ENCODE measurements at places on chromosomes 1 and 21.
A peak's percentile ranks its signal among the peaks of the same experiment; 100 is the strongest.

GRCh38 chr1:65480684-65481405 lies 60.4 kb downstream of the LEPR start:
- H3K4me3 ChIP-seq, result no peak overlapping the region
- no peak overlapping the region for H3K27ac ChIP-seq
- H3K27me3 ChIP-seq, result no peaks in the 10 kb centered on the region
- H3K36me3 ChIP-seq, result no peaks in the 10 kb centered on the region
- no peak for DNase-seq

DNA sequence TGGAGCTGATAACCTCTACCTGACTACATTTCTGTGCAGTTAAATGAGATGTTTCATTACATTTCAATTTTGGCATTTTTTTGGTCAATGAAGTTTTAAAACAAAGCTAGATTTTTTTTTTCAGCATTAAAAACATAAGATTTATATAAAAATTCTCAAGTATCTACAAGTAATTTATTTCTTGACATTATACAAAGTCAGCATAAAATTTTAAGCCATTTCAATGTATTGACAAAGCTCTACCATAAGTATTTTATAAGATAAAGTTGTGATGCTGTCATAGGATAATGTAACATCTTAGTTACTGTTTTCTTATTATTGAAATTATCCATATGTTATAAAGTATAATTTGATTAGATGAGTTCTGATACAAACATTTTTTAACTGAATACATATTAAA lies 351.6 kb downstream of the PTBP2 start:
- no peak overlapping the region for H3K4me3 ChIP-seq
- no peaks in the 10 kb centered on the region for H3K27me3 ChIP-seq
- no peaks in the 10 kb centered on the region for H3K36me3 ChIP-seq

DNA sequence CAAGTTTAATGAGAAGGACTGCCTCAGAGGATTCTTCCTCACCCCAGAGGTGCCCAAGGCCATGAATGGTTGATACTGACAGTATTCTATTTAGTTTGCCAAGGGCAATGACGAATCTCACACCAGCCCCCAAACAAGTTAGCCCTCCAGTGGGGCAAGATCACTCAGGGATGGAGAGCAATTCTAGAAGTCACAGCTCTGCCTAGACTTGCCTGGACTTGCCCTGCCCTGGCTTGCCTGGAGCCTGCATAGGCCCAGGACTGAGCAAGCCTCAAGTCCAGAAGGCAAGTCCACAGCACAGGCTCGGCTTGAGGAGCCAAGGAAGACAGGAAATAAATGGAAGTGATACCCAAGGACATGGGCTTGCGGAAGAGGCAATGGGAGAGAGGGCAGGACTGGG lies 39.5 kb upstream of the RGS16 start:
- no peak overlapping the region for H3K4me3 ChIP-seq
- no peaks in the 10 kb centered on the region for H3K27me3 ChIP-seq
- no peak for DNase-seq
- H3K4me1 ChIP-seq, result no peaks in the 10 kb centered on the region

GRCh38 chr1:248840946-248841345 lies 2.9 kb downstream of the ZNF672 start:
- H3K36me3 ChIP-seq, result peaks cover 7% of the 10 kb centered on the region
- no peak for DNase-seq
- peaks cover 13% of the 10 kb centered on the region for H3K4me1 ChIP-seq
- H3K27ac ChIP-seq, result peak overlapping the region; percentile 33

All from thoracic aorta (tissue), 2 donors.